ENCODE measurements at places on chromosomes 6 and 20.
A peak's percentile ranks its signal among the peaks of the same experiment; 100 is the strongest.

- no peak for DNase-seq
Measured at GRCh38 chr6:147677647-147678046, 169.2 kb downstream of the SAMD5 start.

DNA sequence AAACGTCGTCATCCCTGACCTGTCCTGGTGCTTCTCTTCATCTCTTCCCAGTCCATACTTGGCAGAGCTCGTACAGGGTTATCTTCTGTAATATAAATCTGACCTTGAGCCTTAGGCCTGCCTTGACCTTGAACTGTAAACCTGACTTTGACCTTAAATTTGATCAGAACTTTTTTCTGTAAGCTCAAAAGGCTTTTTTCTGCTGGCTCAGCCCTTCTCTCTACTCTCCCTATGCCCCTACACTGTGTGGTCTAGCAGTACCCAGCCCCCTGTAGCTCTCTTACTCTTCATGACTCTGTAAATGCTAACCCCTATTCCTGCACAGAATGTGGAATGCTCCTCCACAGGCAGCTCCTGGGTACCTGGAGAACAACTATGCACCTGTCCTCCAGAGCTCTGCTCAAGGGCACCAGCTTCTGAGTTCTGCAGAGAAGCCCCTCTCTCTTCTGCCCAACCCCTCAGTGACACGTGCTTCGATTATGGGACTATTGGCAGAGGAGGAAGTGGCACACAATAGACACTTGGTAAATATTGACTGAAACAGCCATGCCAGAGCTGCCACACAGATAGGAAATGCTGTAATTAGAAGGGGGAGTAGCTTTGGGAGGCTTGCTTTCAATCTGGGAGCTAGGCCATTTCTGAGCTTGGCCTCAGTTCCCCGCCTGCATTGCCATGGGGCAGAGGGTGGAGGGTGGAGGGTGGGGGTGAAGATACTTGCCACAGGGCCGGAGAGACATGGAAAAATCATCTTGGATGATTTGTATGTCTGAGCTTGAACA is 15.4 kb downstream of the SNPH start:
- no peak for DNase-seq

GRCh38 chr6:65642776-65643175 is 64.2 kb downstream of the EYS start:
- DNase-seq: no peak

DNA sequence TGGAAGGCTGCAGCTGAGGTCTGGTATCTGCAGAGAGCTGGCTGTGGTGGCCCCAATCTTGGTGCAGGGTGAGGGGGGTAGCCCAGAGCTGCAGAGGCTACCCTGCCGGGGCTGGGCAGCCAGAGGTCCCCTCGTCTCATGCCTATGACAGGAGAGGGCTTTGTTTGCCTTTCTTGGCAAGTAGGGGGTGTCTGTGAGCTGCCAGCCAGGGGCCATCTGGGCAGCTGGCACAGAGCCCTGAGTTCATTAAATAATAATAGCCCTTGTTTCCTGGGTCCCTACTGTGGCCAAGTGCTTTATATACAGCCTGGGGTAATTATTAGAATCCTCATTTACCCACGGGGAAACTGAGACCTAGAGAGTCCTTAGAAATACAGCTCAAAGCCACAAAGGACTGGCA is 66.6 kb downstream of the EZR start:
- DNase-seq: no peak

GRCh38 chr6:28953039-28953584 is 29.3 kb upstream of the TRIM27 start:
- DNase-seq: no peak

GRCh38 chr20:14915356-14915755 is 577.9 kb upstream of the FLRT3 start:
- DNase-seq: no peak

DNA sequence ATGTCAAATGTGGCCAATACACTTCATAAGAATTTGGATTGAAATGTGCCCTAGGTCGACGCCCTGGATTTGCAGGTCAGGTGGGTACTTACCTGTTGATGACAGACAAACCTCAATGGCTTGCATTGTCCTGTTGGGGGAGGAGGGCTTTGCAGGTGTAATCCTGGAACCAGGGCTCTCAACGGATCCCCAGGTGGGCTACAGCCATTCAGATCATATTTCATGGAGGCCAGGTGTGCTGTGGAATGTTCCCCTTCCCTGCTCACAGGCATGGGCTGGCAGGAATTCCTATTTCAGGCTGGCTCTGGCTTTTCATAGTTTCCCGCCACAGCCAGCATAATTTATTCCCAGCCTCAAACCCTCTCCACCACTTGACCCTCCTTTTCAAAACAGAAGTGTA is 254.7 kb downstream of the SMOC2 start:
- DNase-seq: no peak

- DNase-seq: no peak
Measured at GRCh38 chr6:93825950-93826349, 406.6 kb upstream of the EPHA7 start.

DNA sequence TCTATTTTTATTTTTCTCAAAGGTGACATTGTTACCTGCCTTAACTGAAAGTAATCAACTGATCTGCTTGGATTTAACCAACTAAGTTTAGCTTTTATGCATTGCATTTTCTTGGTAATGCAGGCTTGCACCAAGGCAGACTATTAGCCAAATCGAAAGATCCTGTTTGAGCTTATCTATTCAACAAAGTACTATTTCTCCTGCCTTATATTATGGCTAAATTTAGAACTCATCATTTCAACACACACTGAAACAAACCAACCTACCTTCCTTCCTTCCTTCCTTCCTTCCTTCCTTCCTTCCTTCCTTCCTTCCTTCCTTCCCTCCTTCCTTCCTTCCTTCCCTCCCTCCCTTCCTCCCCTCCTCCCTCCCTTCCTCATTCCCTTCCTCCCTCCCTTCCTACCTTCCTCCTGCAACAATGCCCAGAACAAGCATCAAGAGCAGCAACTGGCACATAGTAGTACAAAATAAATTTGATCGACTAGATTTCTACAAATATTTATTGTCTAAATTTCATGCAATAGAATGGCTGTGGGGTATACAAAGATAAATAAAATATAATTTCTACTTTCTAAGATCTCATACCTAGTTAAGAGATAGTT is 17.0 kb upstream of the RNF182 start:
- no peak for DNase-seq

- no peak for DNase-seq
Measured at GRCh38 chr6:44253307-44254101, 3.8 kb downstream of the SLC35B2 start.

GRCh38 chr6:26521600-26522391 is 16.4 kb upstream of the HMGN4 start:
- DNase-seq: peak; percentile 62

DNA sequence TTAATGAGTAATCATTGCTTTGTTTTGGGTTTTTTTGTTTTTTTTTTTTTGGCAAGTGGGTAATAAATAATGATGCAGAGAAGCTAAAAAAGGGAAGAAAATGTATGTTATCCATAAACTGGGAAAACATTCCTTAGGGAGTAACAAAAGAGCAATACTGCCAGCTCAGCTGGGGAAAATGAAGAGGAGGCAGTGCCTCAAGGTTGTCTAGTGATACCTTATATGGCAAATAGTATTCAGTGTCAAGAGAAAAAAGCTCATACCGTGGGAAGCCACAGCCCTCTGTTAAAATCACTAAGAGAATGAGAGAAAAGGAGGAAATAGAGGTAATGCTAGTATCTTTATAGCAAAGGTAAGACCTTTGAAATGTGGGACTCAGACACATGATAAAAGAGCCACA is 47.1 kb upstream of the SMLR1 start:
- no peak for DNase-seq

GRCh38 chr6:51843456-51844056 is 243.9 kb downstream of the PKHD1 start:
- no peak for DNase-seq

- DNase-seq: no peak
Measured at GRCh38 chr20:48310305-48310704, 517.5 kb downstream of the PREX1 start.

- DNase-seq: no peak
Measured at GRCh38 chr6:120556491-120556890, 777.8 kb downstream of the TBC1D32 start.

DNA sequence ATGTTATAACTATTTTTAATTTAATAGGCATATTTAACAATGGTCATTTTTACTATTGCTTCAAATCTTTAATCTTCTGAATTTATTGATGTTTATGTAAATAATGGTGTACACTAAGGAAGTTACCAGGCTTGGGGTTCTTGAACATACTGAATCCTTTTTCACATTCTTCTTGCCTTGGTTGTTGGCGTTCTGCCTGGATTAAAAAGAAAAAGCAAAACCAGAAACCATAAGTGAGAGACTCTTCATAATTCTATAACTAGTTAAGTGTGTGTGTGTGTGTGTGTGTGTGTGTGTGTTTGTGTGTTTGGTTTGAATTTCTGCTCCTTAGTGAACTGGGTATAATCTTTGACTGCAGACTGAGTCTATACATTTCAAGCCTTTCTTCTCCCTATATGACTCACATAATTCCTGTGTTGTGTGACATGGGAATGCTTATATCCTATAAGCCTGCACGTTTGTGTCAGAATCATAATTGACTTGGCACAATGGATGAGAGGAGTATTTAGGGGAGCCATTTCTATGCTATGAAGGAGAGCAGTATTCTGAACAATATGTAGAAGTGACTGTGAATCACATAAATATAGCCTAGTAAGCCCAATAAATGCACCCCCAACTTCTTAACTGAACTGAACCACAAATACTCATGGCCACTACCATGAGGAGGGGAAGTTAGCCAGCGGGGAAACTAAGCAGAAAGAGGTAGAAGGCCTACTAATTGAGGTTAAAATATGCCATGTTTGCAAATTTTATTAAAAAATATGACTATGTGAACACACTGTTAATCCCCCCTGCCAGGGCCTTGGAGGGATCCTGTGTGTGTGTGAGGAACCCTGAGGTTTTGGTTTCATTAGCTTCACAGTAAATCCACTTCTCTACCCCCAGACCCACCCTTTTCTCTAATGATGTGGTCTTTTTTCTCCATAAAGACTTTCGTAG is 425.5 kb downstream of the BCKDHB start:
- no peak for DNase-seq

DNA sequence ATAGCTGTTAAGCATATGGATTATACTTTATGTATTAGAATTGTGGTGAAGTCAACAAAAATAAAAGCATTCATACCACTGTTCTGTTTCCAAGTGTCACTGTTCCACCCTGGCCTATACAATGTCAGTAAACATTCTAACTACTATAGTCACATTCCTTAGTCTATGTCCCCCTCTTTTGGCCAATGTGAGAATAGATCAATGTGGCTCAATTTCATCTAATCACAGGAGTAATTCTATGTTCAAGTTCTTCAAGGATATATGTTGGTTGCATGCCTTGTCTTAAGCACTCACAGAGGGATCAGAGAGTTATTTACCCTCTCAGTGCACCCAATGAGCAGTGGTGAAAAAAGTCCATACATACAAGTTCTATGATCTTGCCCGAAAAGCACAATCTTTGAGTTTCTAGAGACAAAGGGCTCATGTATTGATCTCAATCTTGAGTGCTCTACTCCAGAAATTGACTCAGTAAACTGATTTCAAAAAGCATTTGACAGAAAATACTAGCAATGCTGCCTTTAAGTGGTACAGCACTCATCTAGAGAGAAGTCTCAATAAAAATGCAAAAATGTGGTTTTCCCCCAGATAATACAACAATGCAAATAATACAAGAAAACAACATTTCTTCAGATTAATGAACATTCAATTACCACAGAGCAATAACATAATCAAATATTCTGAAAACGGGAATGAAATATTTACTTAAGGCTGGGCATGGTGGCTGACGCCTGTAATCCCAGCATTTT is 16.5 kb downstream of the SMLR1 start:
- DNase-seq: peak; percentile 13

GRCh38 chr20:47679462-47679861 is 105.8 kb downstream of the SULF2 start:
- DNase-seq: no peak
